ENCODE measurements at places on chromosomes 6 and 20. TPM values are rescaled to one million over a fixed set of nuclear protein-coding genes. Genes with fewer than 3 reads are reported as not detected.

DNA sequence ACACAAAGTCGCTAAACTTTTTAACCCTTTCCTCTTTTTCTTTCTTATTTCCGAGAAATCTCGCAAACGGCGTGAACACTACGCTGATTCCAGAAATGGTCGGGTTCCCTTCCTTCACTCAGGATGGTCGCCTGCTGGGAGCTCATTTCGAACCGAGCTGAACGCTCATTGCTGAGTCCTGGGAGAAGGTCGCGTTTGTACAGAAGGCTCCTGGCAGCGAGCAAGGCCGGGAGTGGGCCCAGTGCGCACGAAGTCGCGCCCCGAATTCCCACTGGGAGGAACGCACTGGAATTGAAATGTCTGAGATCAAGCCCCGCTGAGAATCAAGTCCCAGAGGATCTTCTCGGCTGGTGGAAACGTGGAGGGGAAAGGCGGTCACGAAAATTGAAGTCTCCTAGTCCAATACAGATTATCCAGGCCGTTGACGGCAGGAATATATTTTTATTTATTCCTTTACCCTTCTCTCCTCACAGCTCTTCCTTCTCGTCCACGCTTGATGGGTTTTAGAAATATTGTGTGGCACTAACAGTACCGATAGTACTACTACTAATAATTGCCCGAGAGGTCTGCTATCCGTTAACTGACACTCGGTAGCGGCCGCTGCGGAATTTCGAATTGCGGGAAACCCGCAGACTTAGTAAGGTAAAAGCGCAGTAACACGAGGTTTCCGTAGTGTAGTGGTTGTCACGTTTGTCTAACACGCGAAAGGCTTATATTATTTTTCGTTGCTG, 207.2 kb upstream of the ZNF184 start:
- no peak overlapping the region for H3K4me3 ChIP-seq
- H3K27me3 ChIP-seq = peaks cover 96% of the 10 kb centered on the region
- H3K36me3 ChIP-seq = no peaks in the 10 kb centered on the region
- DNase-seq = no peak
- H3K4me1 ChIP-seq = no peaks in the 10 kb centered on the region
- H3K27ac ChIP-seq = no peak overlapping the region

DNA sequence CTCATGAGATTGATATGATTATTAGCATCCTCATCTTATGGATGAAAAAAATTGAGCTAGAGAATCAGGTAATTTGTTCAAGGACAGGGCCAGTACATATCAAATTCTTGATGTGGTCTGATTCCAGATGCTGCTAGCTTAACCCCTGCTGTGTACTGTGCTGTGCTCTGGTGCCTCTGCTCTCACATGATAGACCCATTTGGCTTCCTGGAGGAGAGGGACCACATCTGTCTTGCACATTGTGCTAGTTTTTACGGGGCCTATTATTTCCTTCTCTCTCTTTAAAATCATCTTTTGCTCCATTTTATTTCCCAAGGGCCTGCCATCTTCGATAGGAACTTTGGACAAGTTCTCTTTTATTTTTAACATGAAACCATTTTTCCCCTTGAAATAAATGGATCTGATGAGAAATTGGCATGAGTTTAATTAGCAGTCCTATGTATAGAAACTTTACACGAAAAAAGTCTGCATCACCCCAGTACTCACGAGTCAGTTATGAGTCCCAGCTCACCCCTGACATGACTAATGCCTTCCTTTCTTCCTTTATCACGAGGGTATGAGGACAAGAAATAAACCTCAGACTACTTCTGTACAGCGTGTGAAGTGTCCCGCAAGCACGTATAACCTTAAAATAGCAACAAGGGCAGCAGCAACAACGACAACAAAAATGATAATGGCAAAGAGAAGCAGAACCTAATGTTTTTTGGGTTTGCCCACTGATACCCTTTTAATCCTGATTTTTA, 26.5 kb downstream of the CD109 start:
- no peak overlapping the region for H3K4me3 ChIP-seq
- no peak for DNase-seq
- H3K27me3 ChIP-seq = no peaks in the 10 kb centered on the region

DNA sequence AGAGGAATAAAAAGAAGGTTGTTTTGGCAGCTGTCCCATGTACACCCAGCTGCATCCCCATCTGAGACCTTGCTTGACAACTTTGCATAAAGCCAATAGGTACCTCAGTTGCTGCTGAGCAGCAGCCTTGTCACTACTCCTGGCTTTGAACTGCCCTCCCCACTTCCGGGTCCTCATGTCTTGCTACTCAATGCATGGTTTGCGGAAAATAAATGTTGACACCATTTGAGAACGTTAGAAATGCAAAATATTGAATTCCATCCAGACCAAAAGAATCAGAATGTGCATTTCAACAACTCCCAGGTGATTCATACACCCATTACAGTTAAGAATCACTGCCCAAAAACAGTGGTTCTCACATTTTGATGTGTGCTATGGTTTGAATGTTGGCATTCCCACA, 32.9 kb downstream of the GPX5 start:
- H3K27me3 ChIP-seq = no peaks in the 10 kb centered on the region
- no peak overlapping the region for H3K27ac ChIP-seq
- no peaks in the 10 kb centered on the region for H3K36me3 ChIP-seq

DNA sequence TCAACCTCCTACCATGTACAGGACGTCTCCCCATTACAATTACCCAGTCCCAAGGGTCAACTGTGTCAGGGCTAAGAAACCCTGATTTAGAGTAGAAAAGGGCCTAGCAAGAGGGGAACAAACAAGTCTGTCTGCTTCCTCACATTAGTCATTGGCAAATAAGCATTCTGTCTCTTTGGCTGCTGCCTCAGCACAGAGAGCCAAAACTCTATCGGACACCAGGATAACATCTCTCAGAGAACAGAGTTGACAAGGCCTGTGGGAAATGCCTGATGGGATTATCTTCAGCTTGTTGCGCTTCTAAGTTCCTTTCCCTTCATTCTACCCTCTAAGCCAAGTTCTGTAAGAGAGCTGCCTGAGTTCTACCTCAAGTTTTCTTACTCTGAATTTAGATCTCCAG, 19.0 kb upstream of the VSX1 start:
- H3K4me1 ChIP-seq = peaks cover 17% of the 10 kb centered on the region
- no peak for DNase-seq
- H3K4me3 ChIP-seq = no peak overlapping the region
- H3K27ac ChIP-seq = no peak overlapping the region
- no peaks in the 10 kb centered on the region for H3K36me3 ChIP-seq
- H3K27me3 ChIP-seq = no peaks in the 10 kb centered on the region

DNA sequence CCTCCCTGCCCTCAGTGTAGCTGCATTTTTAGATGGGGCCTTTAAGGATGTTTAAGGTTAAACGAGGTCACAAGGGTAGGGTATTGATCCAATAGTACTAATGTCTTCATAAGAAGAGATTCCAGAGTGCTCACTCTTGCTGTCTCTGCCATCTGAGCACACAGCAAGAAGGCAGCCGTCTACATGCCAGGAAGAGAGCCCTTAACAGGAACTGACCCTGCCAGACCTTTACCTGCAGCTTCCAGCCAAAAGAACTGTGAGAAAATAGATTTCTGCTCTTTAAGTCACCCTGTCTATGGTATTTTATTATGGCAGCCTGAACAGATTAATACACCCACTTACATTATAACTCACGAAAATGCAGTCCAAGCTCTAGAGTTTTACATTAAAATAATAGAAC, 685.3 kb upstream of the MARCKS start:
- no peaks in the 10 kb centered on the region for H3K36me3 ChIP-seq
- H3K27ac ChIP-seq = no peak overlapping the region
- H3K27me3 ChIP-seq = no peaks in the 10 kb centered on the region
- H3K4me1 ChIP-seq = no peaks in the 10 kb centered on the region

DNA sequence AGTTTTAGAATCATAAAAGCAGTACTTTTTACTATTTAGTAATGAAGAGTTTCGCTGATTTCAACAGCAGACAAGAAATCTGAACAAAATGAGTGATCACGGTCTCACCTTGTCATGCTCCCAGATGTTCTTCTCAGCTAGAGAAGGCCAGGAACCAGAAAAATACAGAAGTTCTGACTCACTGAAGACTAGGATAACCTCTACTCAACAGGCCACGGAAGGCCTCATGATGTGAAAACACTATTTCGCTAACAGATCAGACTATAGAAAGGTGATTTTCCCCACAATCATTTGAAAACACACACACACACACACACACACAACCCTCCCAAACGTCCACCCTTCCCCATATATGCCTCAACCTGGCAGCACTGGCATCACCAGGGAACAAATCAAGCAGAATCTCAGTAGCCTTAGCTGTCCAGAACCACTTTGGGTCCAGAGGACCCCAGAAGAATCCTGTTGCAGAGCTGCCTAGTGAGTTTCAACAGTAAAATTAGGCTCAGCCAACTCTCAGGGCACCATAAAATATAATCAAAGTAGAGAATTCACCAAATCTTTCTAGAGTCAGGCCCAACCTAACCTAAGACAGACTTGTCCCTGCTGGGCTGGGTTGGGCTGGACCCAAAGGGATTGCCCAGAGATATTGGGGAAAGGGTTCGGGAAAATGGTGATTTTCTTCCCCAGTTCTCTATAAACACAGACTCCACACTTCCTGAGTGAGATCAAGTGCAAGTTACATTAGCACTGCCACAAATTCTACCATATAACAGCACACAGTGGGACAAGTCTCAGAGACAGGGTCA, 7.9 kb downstream of the EXOC2 start:
- H3K4me1 ChIP-seq = peaks cover 10% of the 10 kb centered on the region
- no peak overlapping the region for H3K27ac ChIP-seq
- H3K36me3 ChIP-seq = peaks cover 10% of the 10 kb centered on the region

DNA sequence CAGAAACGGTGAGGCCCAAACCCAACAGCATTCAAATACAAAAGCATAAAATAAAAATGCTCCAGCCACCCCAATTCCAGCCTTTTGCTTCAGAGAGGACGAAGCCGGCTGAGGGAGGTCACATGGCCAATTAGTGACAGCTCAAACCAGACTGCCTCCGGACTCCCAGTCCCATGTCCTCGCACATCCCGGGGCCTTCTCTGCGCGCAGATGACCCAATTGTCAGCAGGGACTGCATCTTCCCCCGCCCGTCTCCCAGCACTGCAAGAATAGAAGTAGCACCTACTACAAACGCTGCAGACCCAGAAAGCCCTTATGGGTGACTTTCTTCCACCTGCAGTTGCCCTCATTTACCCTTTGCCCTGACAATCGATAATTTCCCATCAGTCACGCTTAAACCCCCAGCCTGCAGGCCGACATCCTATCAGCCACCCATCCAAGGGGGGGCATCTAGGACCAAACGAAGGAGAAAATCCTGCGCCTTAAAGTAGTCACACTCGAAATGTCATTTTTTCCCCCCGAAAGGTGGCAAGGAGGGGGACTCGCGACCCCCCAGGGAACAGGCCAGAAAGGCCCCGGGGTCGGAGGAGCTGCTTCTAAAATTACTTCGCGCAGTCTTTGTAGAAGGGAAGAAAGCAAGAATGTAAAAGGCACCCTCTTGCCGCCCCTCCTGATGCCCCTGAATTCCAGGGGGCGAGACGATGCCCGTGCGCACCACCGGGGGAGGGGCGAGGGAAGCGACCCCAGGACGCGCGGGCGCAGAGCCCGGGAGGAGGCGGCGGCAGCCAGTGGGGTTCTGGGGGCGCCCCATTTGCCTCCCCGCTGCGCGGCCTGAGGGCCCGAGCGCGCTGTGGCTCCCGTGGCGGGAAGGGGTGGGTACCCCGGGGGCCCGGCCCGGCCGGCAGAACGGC, 792 bp downstream of the SLC23A2 start:
- H3K27ac ChIP-seq = no peak overlapping the region
- no peaks in the 10 kb centered on the region for H3K27me3 ChIP-seq
- no peaks in the 10 kb centered on the region for H3K36me3 ChIP-seq
- peak overlapping the region; percentile 58 for H3K4me3 ChIP-seq
- DNase-seq = peak; percentile 40

DNA sequence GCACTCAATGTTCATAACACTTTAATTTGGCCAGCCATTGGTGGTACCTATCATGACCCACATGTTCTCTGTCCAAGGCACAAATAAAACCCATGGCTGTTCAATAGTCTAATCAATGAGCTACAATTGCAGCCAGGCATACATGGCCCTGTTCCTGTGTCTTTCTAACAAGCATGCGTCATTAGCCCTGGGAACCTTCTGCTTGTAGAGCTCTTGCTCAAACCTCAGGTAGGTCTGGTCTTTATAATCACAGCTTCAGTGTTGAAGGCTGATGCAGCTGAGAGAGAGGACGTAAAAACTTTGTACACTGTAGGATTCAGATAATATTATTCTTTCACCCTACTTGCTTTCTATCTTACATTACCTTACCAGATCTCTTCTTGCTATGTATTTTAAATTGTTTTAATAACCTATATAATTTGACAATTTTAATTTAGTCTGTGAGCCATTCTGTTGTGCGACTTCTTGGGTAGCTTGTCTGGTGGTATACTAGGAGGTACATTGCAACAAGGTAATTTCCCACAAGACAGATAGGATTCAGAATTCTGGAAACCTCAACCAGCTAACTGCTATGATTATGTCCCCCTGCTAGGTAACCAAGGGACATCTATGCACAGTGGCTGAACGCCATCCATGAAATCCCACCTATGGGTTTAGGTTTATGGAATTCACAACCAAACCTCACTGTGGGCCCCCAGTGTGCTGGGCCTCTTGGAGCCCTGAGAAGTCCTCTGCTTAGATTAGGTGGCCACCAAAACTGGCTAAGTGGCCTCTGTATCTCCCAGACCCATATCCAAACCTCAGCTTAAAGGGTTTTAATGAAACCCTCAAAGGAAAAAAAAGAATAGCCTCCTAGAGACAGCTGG, 55.4 kb upstream of the RIPOR2 start:
- peaks cover 3% of the 10 kb centered on the region for H3K4me1 ChIP-seq
- peaks cover 5% of the 10 kb centered on the region for H3K36me3 ChIP-seq
- no peaks in the 10 kb centered on the region for H3K27me3 ChIP-seq
- no peak for DNase-seq
- no peak overlapping the region for H3K4me3 ChIP-seq
- H3K27ac ChIP-seq = no peak overlapping the region

DNA sequence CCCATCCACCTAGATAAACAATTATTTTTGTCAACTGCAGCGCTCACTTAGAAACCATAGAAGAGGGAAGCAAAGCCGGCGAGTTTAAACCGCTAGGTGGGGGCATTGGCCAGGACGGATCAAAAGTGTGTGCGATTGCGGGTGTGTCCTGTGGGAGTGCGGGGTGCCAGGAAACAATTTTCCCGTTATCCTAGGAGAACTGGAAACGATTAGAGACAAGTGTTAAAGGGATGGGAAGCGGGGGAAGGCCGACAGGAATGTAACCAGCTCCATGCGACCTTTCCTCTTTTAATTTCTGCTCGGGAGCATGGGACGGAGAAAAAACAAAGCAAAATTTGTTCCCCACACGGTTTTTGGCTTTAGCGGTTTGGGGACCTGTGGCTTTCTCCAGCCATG, 2.8 kb upstream of the HTR1B start:
- no peak overlapping the region for H3K27ac ChIP-seq
- no peaks in the 10 kb centered on the region for H3K4me1 ChIP-seq
- peaks cover 26% of the 10 kb centered on the region for H3K27me3 ChIP-seq
- no peaks in the 10 kb centered on the region for H3K36me3 ChIP-seq

- H3K27ac ChIP-seq = no peak overlapping the region
- DNase-seq = no peak
- no peaks in the 10 kb centered on the region for H3K27me3 ChIP-seq
- no peaks in the 10 kb centered on the region for H3K36me3 ChIP-seq
- no peaks in the 10 kb centered on the region for H3K4me1 ChIP-seq
Observed at GRCh38 chr6:124053315-124053714, 249.7 kb downstream of the NKAIN2 start.

Gene DSTN
- polyA plus RNA-seq = 310 TPM

Gene SMOC2
- 6.5 TPM for polyA plus RNA-seq

Gene MYB
- polyA plus RNA-seq = 42.1 TPM

Gene RAB23
- 5.8 TPM for polyA plus RNA-seq

Gene CD109
- polyA plus RNA-seq = 1.5 TPM

Gene PRDM13
- under 0.01 TPM for polyA plus RNA-seq

Gene TGM3
- polyA plus RNA-seq = 0.66 TPM

Gene ARMH2
- polyA plus RNA-seq = 0.21 TPM

Gene CST2
- 12.7 TPM for polyA plus RNA-seq
